ENCODE measurements at places on chromosomes 16 and 17. TPM values are rescaled to one million over a fixed set of nuclear protein-coding genes. Genes with fewer than 3 reads are reported as not detected.

The KRTAP4-3 gene
- not detected for total RNA-seq

The FOXJ1 gene
- 0.17 TPM for total RNA-seq

The EMP2 gene
- total RNA-seq, result 23.4 TPM

The CYGB gene
- 16.1 TPM for total RNA-seq

The OTOP3 gene
- not detected for total RNA-seq

The FMNL1 gene
- total RNA-seq, result 2.7 TPM

The P2RX5 gene
- total RNA-seq, result 1.0 TPM

The SLC35G6 gene
- total RNA-seq, result not detected

The HSD17B2 gene
- total RNA-seq, result not detected

The VTN gene
- not detected for total RNA-seq

The KRTAP17-1 gene
- not detected for total RNA-seq

The ANKRD40 gene
- 25.2 TPM for total RNA-seq

The LITAFD gene
- not detected for total RNA-seq

The GSPT1 gene
- 58.1 TPM for total RNA-seq

The TUBB3 gene
- total RNA-seq, result 767 TPM

The OTOA gene
- 0.17 TPM for total RNA-seq

The PPP1R1B gene
- 0.45 TPM for total RNA-seq

The TEKT1 gene
- total RNA-seq, result not detected

The MT1E gene
- total RNA-seq, result 213 TPM

The DPEP3 gene
- not detected for total RNA-seq

The SMIM5 gene
- total RNA-seq, result not detected

The BCL6B gene
- total RNA-seq, result 1.0 TPM

The MAZ gene
- total RNA-seq, result 262 TPM

The KRTAP9-4 gene
- total RNA-seq, result not detected

The KRTAP4-1 gene
- total RNA-seq, result not detected

The CNTNAP1 gene
- 16.4 TPM for total RNA-seq

The TAF15 gene
- total RNA-seq, result 25.9 TPM

The HSD3B7 gene
- total RNA-seq, result 20.7 TPM

The KRT17 gene
- total RNA-seq, result 3.7 TPM

The REXO5 gene
- total RNA-seq, result 8.9 TPM

The GNGT2 gene
- 0.17 TPM for total RNA-seq

The ZNF423 gene
- total RNA-seq, result 0.34 TPM

The TTYH2 gene
- 5.2 TPM for total RNA-seq

The ACSM5 gene
- total RNA-seq, result not detected

The NHLRC4 gene
- 0.59 TPM for total RNA-seq

The GSG1L2 gene
- not detected for total RNA-seq

The DOC2B gene
- total RNA-seq, result not detected

The TLCD2 gene
- total RNA-seq, result 1.0 TPM

The LRRC36 gene
- total RNA-seq, result not detected

The CDH8 gene
- not detected for total RNA-seq

The TMEM238L gene
- not detected for total RNA-seq

The KRTAP9-9 gene
- not detected for total RNA-seq

The TNFRSF13B gene
- not detected for total RNA-seq

The ASB16 gene
- total RNA-seq, result not detected

The FNDC8 gene
- total RNA-seq, result not detected

The HS3ST3A1 gene
- total RNA-seq, result 20.5 TPM

The MGAT5B gene
- total RNA-seq, result 0.50 TPM

The TM4SF5 gene
- not detected for total RNA-seq

Measured in bronchus fibroblast of lung (primary cell).